ENCODE measurements at places on chromosomes 7 and 10.

- DNase-seq: no peak
Measured at GRCh38 chr10:123678376-123678775, 12.2 kb downstream of the GPR26 start.

GRCh38 chr7:151051108-151051507 is 2.8 kb downstream of the ASIC3 start:
- no peak for DNase-seq

- DNase-seq: no peak
Measured at GRCh38 chr10:1344846-1345245, 288.7 kb downstream of the WDR37 start.

GRCh38 chr10:28680358-28680752 is 3.0 kb downstream of the BAMBI start:
- no peak for DNase-seq

DNA sequence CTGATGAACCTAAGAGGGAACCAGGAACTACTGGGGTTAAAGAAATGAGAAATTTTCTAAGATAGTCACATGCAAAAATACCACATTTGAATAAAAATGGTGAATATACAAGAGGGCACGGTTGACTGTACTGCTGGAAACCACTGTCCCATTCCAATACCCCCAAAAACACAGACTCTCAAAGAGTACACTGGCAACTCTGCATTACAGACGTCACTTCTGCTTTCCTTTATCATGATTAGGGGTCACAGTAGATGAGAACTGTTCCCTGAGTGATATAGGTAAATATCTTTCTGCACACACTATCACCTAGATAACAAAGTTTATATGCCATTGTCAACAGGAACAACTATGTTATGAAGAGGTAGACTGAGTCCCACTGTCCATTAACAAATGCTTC is 69.5 kb downstream of the RAPGEF5 start:
- no peak for DNase-seq

DNA sequence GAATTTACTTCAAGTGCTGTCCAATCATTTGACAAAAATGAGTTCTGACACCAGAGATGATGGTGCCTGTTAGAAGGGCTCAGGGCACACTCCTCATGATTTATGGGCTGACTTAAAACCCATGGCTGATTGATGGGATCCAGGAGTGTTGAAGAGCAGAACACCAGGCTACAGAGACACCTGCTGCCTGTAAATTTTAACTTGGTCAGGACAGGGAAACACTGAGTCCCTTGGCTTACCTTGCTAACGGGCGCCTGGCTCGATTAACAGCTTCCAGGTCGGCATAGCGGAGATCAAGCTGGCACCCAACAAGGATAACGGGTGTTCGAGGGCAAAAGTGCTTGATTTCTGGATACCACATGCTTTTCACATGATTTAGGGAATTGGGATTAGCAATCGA is 51.4 kb downstream of the RHOBTB1 start:
- DNase-seq: no peak

DNA sequence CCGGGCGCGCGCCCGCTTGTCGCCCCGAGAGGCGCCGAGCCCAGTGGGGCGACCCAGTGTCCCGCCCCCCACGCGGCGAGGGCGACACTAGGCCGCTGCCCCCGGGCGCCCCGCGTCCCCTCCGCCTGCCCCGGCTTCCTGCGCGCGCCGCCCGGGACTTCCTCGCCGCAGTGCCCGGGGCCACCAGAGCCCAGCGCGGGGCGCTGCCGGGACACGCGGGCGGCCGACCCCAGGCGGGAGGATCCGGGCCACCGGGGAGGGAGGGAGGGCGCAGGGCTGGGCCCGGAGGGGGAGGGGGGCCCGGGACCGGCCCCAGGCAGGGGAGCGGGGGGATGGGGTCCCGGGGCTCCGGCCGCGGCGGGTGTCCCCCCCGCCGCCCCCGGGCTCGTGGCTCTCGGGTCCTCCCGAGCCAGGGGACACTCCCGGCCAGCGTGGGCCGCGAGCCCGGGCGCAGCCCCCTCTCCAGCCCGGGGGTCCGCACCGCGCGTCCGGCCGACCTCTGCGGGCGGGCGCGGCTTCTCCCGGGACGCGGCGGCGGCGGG is 435 bp upstream of the PWWP2B start:
- DNase-seq: no peak

- no peak for DNase-seq
Measured at GRCh38 chr10:1156616-1156886, 100.4 kb downstream of the WDR37 start.

DNA sequence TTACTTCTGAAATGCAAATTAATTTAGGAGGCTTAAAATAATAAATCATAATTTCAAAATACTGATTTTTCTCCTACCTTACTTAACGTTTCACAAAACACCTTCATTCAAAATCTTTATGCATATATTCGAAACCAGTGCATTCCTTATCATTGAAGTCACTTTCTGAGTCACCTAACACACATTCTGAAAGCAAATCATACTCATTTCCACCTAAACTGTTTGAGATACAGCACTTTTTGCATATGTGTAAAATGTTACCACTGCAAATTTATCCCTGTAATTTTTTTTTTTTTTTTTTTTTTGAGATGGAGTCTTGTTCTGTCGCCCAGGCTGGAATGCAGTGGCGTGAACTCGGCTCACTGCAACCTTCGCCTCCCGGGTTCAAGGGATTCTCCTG is 15.7 kb downstream of the PPP3CB start:
- no peak for DNase-seq

GRCh38 chr7:28498636-28499035 is 86.3 kb downstream of the CREB5 start:
- DNase-seq: no peak

DNA sequence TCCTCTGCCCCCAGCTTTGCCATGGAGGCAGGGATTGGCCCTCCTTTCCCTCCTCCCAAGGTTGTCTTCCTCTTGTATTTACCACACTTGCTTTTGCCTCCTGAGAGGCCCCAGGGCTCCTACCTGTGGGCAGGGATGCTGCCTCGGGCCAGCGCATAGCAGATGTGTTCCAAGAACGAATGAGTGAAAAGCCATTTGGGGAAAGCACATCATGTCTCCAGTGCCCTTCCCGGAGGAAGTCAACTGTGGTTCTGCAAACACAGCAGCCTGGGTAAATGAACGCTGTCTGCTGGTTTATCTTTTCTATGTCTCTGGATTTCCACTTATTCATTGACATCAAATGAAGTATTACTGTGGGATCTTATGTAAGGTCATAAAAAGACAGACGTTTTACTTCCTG is 161.7 kb downstream of the FANK1 start:
- no peak for DNase-seq

DNA sequence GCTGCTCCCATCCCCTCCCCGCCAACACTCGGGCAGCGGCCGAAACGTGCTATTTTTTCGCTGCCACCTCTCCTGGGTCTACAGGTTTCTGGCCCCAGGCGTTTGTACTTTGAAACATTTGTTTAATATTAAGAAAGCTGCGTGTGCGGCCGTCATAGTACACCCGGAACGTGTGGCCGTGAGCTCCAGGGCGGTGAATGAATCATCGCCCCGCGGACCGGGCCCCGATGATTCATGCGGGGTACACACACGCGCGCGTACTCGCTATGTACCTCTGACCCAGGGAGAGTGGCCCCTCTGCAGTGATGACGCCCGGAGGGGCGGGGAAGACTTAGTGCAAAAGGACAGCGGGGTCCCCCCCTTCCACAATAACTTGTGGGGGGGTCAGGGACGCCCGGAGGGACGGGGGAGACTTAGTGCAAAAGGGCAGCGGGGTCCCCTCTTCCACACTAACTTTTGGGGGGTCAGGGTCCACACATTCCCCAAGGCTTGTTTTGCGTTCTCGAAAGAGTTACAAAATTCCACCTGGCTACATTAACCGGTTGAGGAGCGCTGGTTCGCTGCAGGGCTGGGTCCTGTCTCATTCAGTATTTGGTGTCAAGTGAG is 56.5 kb upstream of the PCGF5 start:
- DNase-seq: no peak

- DNase-seq: no peak
Measured at GRCh38 chr10:10498781-10499180, 518.9 kb upstream of the CELF2 start.

GRCh38 chr10:59773088-59773487 is 19.8 kb upstream of the MRLN start:
- DNase-seq: no peak

GRCh38 chr7:30331338-30331737 is 46.9 kb downstream of the ZNRF2 start:
- no peak for DNase-seq
